ENCODE measurements at places on chromosomes 1 and 21.

- DNase-seq: no peak
Measured at GRCh38 chr1:78054559-78054958, 8.8 kb downstream of the GIPC2 start.

- no peak for DNase-seq
Measured at GRCh38 chr1:13699936-13700520, at the start of gene PRDM2. PRDM2 (plus strand) TSS chr1:13700188; CDS start chr1:13715606, 15,418 bp downstream.

DNA sequence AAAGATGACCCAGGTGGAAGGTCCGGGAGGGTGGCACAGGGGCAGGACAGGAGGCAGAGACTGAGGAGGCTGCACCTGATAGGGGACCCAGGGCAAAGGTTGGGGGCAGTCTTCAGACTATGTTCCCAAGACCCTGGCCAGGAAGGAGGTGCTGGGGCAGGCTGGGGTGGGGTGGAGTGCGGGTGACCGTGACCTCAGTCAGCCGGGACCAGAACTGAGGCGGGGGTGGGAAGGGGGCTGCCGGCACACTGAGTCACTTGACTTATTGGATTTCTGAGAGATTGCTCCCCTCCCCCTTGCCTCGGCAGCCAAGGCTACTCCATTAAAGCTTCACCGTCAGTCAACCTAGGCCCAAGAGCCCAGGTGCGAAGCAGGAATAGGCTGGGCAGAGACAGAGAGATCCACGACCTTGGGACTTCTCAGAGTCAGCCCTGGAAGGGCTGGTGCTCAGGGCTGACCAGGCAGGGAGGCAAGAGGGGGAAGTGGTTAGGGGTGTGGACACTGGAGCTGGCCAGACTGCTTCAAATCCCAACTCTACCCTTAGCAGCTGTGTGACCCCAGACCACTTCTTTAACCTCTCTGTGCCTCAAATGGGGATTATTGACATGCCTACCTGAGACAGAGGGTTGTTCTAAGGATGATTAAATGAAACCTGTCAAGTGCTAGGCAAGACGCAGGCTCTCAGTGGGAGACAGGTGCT lies 47.9 kb upstream of the LAPTM5 start:
- DNase-seq: no peak

DNA sequence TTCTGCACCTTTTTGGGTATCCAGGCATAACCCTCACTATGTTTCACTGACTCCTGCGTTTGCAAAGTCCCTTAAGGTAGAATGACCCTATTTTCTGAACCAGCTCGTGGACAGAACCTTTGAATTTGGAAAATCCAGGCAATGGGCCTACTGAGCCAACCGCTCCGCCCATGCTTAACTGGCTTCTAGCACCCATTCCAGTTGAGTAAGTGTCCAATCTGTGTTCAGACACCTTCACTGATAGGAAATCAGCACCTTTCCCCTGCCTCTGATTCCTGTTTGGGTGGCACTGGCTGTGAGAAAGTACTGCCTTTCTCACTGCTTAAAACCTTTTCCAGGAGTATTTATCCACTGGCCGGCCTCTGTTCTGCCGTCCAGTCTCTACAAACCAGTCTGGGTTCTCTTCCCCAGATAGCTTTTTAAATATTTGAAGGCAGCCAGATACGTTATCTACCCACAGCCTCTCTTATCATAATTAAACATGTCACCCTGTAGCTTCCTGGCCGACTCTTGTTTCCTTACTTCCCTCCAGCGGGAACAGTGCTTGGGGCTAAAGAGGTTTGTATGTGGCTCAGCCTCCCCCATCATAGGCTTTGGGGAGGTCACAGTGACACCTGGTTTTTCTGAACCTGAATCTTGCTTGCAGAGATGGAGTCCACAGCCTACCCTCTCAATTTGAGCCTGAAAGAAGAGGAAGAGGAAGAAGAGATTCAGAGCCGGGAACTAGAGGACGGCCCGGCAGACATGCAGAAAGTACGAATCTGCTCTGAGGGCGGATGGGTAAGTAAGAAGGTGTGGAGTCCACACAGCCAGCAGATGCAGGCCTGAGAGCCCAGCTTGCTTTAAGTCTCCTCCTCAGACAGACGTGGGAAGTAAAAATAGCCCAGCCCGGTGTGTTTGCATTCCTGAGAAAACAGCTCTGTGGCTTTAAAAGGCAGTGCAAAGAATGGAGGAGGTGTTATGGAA lies 1.3 kb downstream of the POGK start:
- DNase-seq: no peak

DNA sequence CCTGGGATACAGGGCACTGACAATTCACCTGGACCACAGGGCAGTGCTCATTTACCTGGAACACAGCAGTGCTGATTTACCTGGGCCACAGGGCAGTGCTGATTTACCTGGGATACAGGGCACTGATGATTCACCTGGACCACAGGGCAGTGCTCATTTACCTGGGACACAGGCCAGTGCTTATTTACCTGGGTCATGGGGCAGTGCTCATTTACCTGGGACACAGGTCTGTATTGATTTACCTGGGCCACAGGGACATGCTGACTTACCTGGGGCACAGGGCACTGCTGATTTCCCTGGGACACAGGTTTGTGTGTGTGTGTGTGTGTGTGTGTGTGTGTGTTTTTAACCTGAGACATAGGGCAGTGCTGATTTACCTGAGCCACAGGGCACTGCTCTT lies 261.7 kb downstream of the MATN1 start:
- DNase-seq: no peak

DNA sequence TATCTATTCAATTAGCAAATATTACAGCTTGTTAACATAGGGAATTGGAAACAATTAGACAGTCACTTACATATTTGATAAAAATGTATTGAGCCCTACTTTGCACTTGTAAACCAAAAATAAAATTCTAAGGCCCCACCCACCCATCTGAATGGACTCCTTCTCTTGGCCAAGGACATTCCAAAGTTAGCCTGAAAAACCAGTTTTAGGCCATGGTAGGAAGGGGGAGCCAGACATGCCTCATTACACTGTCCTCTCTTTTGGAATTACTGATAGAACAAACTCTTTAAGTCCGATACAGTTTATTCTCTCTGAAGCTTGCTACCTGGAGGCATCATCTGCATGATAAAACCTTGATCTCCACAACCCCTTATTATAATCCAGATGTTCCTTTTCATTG lies 28.0 kb upstream of the TSPAN2 start:
- DNase-seq: no peak

DNA sequence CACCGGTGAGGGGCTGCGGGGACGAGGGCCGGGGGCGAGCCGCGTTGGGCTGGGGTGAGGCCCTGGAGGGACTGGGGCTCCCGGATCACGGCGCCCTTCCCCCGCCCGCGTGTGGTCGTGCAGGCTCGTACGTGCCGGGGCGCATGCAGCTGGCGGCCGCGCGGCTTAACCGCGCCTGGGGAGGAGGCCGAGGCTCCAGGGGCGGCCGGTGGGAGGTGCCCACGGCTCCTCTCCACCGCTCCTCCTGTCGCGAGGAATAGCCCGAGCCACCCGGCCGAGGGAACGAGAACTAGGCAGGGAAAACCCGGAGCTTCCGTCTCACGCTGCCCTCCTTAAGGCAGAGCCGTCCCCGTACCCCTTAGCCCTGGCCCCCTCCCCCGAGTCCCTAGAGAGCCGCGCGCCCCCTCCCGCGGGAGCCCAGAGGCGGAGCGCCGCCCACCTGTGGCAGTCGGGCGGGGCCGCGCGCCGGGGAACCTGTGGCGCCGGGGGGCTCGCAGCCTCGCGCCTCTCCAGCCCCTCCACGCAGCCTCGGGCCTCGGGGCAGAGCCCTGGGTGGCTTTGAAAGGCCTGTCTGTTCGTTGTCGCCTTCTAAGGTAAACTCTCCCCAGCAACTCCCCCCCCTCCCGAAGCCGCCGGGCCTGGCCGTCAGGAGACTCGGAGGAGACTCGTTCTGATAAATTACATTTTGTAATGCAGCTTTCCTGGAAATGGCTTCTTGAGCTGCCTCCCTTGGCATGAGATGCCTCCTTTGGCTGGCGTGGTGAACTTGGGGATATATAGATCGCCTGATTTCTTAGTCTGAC lies 746 bp downstream of the AK4 start:
- no peak for DNase-seq

- DNase-seq: no peak
Measured at GRCh38 chr1:230067871-230068620, 1.0 kb downstream of the GALNT2 start.

DNA sequence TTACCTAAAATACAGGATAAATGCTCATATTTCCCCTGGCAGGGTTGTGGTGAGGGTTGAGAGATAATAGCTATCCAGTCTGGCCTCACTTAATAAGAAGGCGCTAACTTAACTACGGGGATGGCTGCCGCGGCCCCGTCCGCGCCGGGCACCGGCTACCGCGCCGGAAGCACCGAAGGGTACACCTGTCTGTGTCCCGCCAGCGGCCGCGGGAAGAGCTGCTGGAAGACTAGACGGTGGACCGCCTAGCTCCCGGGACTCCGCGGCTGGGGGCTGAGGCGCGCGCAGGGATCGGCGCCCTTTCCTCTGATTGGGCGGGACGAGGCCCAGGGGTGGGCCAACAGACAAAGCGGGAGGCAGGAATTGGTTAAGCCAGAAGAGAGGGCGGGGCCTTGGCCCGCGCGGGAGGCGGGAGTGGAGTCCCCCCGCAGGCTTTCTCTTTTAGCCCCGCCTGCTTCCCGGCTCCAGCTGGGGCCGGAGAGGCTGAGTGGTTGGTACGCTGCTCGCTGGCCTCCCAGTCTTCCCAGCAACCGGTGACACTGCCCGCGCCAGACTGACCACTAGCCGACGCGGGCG lies at the start of gene ZNF672:
ZNF672 (plus strand) TSS at position 444 of the 576 bp plus-strand sequence. CDS start 9,051 bp downstream, outside the sequence.
- peak; percentile 95 for DNase-seq

DNA sequence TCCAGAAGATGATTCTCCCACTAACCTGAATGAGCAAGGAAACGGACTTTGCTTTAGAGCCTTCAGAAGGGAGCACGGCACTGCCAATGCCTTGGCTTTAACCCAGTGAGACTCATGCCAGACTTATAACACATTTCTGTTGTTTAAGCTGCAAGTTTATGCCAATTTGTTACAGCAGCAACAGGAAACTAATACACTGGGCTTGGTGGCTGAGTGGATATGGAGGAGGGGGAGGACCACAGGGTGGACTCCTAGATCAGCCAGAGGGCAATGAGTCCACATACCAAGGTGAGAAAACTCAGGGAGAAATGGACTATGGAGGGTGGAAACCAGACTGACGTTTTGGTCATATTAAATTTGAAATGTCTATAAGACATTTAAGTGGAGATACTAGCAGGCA lies 156.2 kb upstream of the KCNJ6 start:
- no peak for DNase-seq

DNA sequence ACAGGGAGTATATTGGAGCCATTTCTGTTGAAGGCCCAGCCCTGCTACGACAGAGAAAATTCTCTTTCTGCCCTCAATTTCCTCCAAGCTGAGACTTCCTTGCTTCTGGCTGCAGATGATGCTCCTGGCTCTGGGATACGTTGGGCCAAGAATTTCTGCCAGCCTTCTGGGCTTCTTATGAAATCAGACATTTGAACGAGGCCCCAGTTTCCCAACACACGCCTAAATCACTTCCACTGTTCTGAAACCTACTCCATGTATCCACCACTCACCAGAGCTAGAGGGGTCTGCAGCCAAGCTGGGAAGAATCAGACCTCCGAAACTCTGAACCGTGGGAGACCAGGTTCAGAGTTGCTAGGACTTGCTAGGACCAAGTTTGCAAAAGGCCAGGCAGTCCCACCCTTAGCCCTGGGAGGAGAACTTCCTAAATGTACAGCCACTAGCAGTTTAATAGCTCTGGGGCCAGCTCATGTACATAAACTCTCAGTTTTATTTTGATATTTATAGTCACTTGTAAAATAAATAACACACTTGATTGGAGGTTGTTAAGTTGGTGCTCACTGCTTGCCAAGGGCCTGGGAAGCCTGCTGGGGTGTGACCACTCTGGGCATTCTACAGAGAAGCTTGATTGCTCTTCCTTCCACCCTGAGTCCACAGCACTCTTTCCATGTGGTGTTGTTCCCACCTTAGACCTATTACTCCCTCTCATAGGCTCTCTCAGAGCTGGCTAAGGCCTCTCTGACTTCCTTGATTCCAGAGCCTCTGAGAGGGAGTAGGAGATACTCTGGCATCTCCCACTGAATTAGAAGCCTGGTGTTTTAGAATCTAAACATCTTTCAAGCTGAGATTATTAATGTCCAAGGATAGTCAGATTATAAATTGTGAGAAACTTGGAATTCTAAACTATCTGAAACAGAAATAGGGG lies 83.4 kb upstream of the TRABD2B start:
- DNase-seq: no peak

- DNase-seq: no peak
Measured at GRCh38 chr1:203269654-203270020, 35.7 kb upstream of the BTG2 start.

Measured in DMS 273 treated with DMSO at 0.1 percent for 48 hours (cell line).